ENCODE measurements at places on chromosomes 3 and 15.

DNA sequence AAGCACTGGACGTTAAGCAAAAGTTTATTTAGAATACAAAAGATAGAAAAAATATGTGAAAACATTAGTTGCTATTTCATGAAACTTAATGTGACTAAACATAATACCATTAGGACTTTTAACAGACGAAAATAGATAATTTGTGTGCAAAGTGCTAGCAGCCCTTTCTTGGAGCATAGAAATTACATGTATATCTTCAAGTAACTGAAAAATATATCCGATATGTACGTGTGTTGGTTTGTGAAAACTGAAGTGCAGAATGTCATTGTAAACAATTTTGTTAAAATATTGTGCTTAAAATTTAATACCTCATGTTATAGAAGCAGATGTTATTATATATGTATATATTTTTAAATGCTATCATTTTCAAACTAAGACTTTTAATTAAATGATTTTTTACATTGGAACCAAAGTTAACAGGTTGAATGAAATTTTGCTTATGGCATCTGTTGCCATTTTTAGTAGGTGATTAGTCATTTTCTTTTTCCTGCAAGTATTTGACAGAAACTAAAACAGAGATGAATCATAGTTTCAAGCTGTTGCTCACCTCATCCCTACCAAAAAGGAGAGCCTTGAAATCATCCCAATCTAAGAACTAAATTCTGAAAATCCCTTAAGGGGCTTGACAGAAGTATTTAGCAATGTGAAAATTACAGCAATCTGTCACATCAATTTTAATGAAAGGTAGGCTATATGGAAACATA, 334.8 kb downstream of the NAALADL2 start:
- DNase-seq: no peak

- DNase-seq: no peak
Measured at GRCh38 chr3:73706771-73707170, 82.0 kb upstream of the PDZRN3 start.

DNA sequence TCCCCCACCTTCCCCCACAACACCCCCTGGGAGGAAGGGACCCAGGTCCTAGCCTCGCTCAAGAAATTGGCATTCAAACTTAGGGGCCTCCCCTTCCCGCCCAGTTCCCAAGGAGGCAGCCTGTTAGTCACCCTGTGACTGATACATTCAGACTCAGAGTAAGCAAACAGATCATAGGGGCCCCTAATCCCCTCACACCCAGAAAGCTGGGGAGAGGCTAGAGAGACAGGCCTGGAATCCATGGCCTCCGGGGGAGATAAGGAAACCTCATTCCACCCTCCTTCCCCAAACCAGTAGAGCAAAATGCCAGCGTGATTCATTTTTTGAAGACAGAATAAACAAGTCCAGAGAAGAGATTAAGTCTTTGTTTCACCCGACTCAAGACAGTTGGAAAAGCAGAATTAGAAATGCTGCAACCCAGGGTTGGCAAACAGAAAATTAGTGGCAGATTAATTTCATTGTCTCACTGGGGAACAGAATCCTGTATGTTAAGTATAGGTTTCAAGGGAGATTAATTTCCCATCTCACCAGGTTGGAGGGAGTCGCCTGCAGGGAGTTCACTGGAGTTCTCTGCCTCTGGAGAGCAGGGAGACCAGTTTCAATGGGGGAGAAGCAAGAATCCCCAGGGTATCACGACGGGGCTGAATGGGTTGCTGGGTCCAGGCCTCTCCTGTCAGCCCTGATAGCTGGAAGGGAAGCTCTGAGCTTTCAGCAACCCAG, 268.3 kb downstream of the UACA start:
- no peak for DNase-seq

DNA sequence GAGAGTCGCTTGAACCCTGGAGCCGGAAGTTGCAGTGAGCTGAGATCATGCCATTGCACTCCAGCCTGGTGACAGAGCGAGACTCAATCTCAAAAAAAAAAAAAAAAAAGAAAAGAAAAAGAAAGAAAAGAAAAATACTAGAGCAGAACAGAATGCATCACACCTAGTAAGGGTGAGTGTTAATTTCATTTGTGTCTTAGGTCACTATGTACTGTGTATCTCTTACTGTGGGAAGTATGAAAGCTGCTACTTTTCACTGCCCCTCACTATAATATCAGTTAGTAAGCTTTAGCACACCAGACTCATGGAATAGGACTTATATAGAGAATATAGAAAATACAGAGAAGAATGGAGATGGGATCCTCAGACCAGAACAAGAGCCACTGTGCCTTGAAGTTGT, 45.9 kb upstream of the RASA2 start:
- DNase-seq: no peak

DNA sequence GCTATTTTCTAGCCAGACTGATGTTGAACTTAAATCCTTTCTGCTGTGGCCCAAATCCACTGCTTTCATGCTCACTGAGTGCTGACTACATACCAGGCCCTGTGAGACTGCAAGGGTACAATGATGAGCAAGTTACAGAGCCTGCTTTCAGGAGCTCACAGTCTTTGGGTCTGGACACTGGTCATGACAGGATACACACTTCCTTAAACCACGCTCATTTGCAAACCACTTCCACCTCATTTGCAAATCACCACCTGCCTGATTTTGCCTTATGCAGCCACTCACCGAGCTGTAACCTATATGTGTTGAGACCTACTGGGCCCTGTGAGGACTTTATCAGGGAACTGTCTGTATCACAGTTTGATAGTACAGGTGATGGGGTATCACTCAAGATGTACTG, 50.2 kb upstream of the LRRC58 start:
- DNase-seq: no peak

DNA sequence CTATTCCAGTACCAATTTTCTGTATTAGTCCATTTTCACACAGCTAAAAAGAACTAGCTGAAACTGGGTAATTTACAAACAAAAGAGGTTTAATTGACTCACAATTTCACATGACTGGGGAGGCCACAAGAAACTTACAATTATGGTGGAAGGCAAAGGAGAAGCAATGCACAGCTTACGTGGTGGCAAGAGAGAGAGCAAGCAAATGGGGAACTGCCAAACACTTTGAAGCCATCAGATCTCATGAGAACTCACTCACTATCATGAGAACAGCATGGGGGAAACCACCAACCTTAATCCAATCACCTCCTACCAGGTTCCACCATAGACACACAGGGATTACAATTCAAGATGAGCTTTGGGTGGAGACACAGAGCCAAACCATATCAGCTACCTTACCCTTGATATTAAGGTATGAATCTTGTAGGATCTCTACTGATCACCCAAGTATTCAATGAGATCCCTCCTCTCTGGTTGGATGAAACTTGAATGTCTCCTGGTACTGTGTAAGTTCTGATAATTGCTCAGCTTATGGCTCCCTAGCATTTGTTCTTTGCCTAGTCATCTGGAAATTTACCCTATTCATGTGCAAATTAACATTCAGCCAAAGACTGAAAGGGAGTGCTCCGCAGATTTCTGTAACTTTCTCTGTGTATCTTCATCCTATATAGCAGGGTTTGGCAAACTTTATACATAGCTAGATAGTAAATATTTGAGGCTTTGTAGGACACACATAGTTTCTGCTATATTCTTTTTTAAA, 38.9 kb downstream of the MYL3 start:
- DNase-seq: no peak

DNA sequence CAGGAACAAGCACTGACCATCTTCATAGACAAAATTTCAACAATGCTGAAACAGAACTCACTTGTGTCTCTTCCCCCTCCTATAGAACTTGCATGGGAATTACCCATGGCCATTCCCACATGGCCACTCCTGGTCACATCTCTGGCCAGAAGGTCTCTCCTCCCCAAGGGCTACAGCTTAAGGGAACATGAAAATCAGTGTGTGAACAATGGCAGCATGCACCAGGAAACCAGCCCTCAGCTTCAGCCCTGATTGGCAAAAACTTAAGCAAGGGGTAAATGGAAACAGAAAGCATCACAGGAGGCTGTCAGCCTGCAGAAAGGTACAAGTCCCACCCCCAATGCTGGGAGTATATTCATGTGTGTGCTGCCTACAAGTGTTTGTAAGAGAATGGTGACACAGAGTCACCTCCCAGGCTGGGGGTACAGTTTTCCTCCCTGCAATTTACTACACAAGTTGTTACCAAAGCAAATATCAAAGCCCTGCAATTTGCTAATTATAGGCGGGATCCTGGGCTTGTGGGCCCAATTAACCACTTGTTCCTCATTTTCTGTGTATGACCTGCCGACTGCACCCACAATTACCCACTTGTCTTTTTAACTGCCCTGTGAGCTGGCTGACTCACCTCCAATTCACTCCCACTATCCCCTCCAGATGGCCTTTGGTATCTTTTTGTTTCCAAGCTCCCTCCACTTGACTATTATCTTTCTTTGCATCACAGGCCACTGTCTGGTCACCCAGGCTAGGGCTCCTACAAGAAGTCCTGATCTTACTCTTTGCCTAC, 84.4 kb upstream of the HES1 start:
- no peak for DNase-seq

DNA sequence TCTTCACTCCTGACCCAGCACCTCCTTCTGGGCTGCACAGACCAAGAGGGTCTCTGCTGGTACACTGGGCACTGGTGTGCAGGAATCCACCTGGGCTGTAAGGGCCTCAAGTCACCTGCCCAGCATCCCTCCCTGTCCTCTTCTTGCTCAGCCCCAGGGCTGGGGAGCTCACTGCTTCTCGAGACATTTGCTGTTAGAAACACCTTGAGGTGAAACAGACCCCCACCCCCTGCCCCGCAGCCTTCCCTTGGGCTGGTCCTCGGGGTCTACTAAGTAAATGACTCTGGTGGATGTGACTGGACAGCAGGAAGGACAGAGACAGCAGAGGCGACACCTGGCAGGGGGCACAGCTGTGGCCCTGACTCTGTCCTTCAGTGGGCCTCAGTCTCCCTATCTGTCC, 29.1 kb downstream of the LOXL1 start:
- no peak for DNase-seq

DNA sequence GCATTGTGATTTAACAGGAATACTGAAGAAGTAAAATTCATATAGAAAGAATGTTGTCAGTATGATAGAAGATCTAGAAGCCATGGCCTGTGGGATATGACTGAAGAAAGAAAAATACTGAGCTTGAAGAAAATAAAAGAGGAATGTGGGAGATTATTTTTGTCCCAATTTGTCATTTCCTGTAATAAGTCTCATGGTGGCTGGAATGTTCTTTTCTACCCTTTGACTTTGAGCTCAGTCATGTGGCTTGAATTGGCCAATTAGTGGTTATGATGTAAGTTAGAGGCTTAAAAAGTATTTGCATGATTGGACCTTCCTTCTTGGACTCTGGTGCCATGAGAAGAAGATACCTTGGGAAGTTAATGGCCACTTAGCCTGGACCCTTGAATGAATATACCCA, 14.1 kb downstream of the APH1B start:
- DNase-seq: no peak

DNA sequence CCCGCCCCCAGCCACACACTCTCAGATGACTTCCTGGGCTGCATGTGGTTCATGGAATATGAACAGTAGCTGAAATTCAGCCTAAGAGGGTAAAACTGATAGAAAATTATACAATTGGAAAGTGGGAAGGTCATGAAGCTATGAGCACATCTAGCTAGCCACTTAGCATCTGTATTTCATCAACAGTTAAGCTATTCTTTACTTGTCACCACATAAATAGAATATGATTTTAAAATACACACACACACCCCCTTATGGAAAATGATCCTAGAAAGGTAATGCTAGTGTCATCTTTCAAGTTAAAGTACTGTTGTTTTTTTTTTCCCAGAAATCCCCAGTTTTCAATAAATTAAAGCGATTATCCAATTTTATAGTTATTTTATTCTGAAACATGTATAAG, 3.6 kb downstream of the MAP4 start:
- no peak for DNase-seq

DNA sequence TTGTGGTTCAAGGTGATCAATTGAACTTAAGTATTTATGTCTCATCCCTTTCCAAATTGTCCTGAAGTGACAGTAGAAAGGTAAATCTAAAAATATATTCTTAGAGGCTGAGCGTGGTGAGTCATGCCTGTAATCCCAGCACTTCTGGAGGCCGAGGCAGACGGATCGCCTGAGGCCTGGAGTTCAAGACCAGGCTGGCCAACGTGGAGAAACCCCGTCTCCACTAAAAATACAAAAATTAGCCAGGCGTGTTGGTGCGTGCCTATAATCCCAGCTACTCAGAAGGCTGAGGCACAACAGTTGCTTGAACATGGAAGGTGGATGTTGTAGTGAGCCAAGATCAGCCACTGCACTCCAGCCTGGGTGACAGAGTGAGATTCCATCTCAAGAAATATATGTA, 226.6 kb downstream of the DPH6 start:
- DNase-seq: no peak

GRCh38 chr3:76888856-76889255, 151.0 kb upstream of the ROBO2 start:
- DNase-seq: no peak

GRCh38 chr3:21665444-21666100, 85.4 kb downstream of the ZNF385D start:
- DNase-seq: no peak

GRCh38 chr3:194675081-194675640, 3.2 kb upstream of the LSG1 start:
- DNase-seq: no peak

- DNase-seq: no peak
Measured at GRCh38 chr3:16741890-16742289, 136.7 kb upstream of the DAZL start.

DNA sequence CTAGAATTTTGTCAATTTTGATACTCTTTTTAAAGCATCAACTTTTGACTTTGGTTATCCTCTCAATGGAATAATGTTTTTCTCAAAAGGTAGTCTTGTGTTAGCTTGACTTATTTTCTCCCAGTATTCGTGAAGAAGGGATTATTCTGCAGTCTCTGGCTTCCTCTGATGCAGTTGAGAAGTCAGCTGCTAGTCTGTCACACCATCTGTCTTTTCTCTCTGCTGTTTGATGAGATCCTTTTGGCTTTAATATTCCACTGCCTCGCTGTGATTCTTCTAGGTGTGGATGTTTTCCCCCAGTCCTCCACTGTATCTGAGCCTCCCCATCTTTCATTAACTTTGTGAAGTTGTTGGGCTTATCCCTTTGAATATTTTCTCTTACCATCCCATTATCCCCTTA, 141.0 kb downstream of the WDR72 start:
- DNase-seq: no peak

- DNase-seq: no peak
Measured at GRCh38 chr3:168330983-168331382, 235.3 kb upstream of the GOLIM4 start.

DNA sequence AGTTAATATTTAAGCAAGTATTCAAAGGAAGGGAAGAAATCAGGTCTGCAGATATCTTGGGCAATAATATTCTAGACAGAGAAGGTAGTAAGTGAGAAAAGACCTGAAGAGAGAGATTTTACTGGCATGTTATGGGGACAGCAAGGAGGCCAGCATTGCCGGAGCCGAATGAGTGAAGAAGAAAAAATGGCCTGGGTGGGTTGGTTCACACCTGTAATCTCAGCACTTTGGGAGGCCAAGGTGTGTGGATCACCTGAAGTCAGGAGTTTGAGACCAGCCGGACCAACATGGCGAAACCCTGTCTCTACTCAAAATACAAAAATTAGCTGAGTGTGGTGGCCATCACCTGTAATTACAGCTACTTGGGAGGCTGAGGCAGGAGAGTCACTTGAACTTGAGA, 164.7 kb downstream of the VGLL3 start:
- DNase-seq: no peak
